ENCODE measurements at places on chromosomes 13 and 19.

DNA sequence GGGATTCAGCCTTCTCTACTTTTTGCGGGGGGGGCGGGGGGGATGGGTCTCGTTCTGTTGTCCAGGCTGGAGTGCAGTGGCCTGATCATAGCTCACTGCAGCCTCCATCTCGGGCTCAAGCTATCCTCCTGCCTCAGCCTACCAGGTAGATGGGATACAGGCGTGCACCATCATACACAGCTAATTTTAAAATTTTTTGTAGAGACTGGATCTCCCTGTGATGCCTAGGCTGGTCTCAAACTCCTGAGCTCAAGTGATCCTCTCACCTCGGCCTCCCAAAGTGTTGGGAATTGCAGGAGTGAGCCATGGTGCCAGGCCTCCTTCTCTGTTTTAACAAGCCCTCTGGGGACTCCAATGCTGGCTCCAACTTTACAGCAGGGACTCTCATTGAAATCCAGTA lies 569 bp upstream of the ZNF792 start:
- no peak for DNase-seq

DNA sequence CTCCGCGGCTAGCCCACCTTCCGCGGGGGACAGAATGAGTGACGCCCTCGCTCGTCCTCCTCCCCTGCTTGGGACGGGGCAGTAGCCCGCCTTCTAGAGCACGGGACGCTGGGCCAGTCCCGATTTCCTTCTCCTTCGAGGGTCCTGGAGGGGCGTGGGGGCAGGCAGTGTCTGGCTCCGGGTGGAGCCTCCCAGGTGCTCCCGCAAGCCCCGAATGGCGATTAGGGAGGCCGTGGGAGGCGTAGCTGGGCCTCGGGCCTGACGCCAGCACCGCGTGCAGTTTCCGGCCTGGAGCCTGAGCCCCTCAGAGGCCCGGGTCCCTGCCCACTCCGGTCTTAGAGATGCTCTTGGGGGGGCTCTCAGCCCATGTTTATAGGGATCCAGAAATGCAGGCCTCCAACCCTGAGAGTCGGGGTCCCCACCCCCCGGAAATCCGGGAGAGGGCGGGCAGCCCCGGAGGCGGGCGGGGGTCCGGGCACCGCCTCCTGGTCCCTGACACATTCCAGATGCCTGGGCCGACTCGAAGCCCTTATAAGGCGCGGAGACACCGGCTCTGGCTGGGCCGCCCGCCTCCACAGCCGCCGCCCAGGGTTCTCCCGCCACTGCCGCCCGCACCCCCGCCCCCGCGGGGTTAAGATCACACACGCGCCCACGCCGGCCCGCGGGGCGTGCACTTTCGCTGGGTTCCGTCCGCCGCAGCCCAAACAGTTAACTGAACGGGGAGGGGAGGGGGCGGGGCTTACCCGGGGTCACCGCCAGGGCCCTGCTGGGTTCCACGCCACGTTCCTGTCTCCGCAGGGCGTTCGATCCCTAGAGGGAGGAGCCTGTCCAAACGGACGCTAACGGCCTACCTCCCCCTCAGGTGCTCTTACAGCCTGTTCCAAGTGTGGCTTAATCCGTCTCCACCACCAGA lies 1.5 kb downstream of the MYADM start:
- peak; percentile 82 for DNase-seq

GRCh38 chr13:51158880-51159518 lies 47.9 kb upstream of the C13orf42 start:
- DNase-seq, result no peak

- no peak for DNase-seq
These were observed 759 bp downstream of the RB1 start for GRCh38 chr13:48304143-48304876.

DNA sequence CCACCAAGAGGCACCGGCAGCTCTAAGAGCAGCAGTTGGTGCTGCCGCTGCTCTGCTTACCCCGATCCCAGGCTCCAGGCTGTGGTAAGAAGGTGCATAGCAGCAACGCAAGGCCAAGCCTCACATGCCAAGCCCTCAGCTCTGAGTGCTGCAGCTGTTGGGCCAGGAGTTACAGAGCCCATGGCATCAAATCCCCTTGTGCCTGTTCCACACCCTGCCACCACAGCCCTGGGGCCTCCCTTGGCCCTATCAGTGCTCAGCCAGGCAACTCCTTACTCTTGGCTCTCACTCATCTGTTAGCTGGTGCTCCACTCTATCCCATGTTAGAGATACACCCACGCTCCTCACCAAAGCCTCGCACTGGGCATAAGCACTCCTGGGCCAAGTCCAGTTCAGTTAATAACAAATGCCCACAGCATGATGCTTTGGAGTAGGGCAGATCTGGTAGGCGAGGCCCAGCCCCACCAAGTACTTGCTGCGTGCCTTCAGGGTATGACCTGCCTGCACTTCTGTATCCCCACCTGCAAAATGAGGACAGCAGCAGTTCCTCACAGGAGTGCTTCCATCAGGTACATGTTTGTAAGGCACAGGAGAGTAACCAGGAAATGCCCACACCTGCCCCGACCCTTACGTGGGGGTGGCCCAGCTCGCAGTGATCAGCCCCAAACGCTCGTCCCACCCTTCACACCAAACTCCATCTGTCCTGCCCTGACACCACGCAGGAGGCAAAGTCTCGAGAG lies 16.2 kb downstream of the AKAP8L start:
- no peak for DNase-seq

- no peak for DNase-seq
These were observed 79.2 kb downstream of the UBL3 start for GRCh38 chr13:29771247-29771646.

DNA sequence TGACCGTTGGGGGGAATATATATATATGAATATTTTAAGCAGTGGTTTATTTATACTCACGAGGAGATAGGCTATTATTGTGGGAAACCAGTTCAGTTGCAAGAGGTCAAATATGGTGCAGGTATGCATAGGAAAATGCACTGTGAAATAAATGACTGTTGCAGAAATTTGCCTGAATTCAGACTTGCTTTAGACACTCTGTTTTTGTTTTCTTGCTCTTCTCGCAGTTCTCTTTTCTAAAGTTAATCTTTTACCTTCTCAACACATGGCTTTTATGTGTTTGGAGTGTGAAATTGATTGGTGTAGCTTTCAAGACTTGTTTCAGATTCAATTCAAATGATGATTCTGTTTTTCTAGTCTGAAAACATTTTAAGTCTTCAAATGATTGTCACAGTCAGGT lies 109.7 kb downstream of the LRCH1 start:
- no peak for DNase-seq

GRCh38 chr13:47409778-47410177 lies 512.9 kb upstream of the HTR2A start:
- no peak for DNase-seq

DNA sequence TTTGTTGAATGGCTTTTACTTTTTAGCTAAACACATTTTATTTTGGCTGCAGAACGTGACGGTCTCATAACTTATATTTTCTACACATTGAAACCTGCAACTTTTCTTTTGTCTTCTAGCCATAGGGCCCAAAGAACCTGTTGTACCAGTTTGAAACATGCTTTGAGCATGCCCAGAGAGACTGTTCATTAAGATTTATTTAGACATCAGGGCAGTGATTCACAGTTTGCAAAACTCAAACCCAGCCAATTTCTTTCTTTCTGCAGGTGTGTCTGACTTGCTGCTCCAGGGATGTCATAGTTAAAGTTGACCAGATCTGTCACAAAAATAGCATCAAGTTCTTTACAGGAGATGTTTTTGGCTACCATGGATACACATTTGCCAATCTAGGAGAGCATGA lies 22.0 kb downstream of the SAE1 start:
- no peak for DNase-seq

- DNase-seq, result no peak
These were observed 15.2 kb upstream of the THSD1 start for GRCh38 chr13:52421216-52421615.

GRCh38 chr13:98144801-98145350 lies 2.0 kb downstream of the FARP1 start:
- no peak for DNase-seq

GRCh38 chr19:4866595-4867424 lies 657 bp downstream of the PLIN3 start:
- DNase-seq, result no peak

DNA sequence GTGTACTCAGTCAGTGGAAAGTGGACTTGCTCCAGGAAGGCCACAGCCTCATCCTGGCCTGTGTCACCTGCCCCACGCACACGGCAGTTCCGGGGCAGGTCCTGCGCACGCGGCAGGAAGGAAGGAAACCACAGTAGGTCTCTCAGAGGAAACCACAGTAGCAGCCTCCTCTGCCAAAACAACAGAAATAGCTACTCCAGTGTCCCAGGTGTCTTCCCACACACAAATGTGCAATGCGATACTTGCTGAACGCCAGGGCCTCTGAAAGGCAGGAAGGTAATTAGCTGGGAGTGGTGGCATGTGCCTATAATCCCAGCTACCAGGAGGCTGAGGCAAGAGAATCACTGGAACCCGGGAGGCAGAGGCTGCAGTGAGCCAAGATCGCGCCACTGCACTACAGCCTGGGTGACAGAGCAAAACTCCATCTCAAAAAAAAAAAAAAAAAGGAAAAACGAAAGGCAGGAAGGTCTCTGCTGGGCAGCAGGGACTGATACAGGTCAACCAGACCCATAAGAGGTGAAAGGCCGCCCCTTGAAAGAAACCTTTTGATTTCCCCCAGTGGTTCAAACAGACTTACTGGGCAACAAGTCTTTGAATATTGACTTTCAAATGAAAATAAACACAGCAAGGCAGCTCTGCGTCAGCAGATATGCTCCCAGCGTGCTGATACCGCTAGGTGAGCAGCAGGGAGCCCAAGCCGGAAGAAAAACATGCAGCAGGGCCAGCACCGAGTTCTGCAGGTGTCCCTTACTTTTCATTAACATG lies 49.5 kb downstream of the CRYL1 start:
- DNase-seq, result no peak

DNA sequence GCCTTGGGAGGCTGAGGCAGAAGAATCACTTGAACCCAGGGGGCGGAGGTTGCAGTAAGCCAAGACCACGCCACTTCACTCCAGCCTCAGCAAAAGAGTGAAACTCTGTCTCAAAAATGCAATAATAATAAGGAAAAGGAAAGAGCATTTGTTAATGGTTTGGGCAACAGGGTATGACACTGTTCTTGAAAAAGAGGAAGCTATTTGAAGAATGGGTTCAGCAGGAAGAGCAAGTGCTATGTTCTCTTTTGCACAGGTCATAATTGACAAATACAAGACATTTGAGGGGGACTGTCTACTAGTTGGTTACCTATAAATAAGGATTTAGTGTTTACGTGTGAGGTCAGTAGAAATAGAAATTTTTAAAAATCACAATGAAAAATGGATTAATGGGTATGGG lies 218.3 kb downstream of the DCT start:
- DNase-seq, result no peak

DNA sequence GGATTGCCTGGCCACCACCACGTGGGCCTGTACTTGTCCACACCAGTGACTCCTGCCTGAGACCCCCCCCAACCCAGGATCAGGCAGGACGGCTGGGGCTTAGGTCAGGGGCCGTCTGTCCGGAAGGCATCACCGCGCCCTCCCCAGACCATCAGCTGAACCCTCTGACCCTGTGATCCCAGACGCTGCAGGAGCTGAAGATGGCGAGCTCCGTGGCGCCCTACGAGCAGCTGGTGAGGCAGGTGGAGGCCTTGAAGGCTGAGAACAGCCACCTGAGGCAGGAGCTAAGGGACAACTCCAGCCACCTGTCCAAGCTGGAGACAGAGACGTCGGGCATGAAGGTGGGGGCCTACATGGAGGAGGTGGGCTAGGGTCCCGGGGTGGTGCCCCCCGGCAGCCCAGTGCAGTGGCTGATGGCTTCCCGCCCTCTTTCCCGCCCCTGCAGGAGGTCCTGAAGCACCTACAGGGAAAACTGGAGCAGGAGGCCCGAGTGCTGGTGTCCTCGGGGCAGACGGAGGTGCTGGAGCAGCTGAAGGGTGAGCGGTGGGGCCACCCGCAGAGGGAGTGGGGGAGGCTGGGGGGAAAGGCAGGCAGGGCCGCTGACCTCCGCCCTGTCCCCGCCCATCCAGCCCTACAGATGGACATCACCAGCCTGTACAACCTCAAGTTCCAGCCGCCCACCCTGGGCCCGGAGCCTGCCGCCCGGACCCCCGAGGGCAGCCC lies 3.0 kb downstream of the APC2 start:
- no peak for DNase-seq

- DNase-seq, result no peak
These were observed 2.3 kb upstream of the ABCA7 start for GRCh38 chr19:1037621-1038064.

DNA sequence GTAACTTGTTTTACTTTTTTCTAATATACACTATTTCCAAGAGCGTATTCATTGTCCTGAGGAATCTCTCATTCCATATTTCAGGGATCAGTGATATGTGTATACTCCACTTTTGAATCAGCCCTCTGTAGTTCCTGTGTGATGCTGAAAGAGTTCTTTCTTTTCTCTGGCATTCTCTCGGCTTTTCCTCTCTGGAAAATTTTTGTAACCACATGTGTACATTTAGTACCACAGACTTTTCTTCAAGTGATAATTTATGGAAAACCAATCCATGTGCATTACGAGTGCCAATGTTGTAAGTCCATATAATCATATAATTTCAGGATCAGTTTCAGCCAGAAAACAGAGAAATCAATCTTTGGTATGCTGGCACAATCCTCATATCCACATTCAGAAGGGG lies 102.2 kb upstream of the MBNL2 start:
- no peak for DNase-seq

All from T1000 (cell line).